ENCODE measurements at places on chromosomes 3 and 15.

DNA sequence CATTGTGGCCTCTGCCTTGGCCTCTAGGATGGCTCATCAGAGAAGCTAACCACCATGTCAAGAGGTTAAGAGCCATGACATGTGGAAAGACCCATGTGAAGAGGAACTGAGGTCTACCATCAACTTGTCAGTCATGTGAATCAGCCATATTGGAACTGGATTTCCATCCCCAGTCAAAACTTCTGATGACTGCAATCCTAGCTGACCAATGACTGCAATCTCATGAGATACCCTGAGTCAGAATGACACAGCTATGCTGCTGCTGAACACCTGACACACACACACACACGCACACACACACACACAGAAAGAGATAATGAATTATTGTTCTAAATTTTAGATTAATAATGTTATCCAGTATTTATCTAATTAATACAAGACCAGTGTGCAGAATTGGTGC lies 337.5 kb upstream of the LMCD1 start:
- DNase-seq = no peak

DNA sequence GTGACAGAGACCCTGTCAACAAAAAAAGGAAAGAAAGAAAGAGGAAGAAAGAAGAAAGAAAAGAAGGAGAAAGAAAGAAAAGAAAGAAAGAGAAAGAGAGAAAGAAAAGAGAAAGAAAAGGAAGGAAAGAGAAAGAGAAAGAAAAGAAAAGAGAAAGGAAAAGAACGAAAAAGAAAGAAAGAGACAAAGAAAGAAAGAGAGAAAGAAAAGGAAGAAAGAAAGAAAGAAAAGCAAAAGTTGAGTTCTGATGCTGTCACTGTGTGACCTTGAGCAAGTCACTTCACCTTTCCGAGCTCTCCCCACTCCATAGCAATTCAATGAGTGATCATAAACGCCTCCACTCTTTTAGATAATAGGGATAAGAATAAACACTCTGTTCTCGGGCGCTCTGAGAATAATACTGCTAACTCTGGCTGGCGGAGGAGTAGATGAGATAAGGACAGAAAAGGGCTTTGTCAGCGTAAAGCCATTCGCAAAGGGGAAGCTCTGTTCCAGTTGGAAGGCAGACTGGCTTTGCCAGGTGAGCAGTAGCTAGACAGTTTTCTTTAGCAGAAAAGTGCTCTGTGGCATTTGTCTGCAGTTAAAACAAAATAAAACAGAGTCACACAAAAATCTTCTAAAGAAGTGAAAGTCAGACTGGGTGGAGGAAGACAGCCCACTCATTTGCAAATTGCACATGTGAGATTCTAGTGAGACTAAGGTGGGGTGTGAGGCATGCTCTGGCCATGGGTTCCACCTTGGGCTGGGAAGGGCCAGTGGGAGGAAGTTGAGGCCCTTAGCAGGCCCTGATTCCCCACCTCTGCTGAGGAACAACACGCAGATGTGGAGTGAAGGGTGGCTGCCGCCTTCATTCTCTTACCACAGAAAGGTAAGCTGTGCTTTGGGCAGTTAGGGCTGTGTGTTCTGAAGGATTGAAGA lies 9.6 kb upstream of the FLNB start:
- DNase-seq = no peak

DNA sequence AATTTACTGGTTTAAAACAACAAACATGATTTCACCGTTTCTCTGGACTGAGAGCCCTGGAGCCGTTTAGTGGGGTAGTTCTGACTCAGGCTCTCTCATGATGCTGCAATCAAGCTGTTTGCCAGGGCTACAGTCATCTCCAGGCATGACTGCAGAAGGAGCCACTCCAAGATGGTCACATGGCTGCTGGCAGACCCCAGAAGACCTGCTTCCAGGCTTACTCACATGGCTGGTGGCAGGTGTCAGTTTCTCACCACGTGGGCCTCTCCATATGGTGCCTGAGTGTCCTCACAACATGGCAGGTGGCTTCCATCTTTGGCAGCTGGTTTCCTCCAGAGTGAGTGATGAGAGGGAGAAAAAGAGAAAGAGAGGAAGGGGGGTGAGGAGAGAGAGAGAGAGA lies 378.3 kb upstream of the RGMA start:
- no peak for DNase-seq

- DNase-seq = no peak
Measured at GRCh38 chr15:31296646-31297574, 29.7 kb upstream of the KLF13 start.

- no peak for DNase-seq
Measured at GRCh38 chr3:186998937-186999368, 68.6 kb downstream of the ST6GAL1 start.
